OCI-LY7 (cell line): ENCODE measurements at places on chromosomes 2 and 18. TPM values are rescaled to one million over a fixed set of nuclear protein-coding genes. Genes with fewer than 3 reads are reported as not detected.

PLA2R1 gene
- total RNA-seq = not detected in 2 replicates

TLX2 gene
- not detected in 2 replicates for total RNA-seq

TUBA4B gene
- 0.28 TPM in 1 of 2 replicates, not detected in the other for total RNA-seq

DNA sequence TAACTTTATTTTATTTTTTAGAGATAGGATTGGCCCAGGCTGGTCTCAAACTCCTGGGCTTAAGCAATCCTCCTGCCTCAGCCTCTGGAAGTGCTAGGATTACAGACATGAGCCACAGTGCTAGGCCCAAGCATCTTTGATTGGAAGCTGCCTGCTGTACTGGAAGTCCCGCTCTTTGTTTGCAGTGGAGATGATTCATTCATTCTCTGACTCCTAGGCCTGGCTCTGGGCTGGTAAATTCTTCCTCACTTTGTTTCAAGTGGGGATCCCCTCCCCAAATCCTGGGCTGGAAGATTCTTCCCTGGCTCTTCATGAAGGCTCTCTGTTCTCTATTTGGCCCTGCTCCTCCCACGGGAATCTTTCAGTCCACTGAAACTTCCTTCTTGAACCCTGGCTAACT lies 81.9 kb downstream of the NEURL3 start:
- no peak for DNase-seq

- no peak for DNase-seq
Observed at GRCh38 chr2:207492461-207492860, 37.3 kb upstream of the CREB1 start.

GKN1 gene
- not detected in 2 replicates for total RNA-seq

DNA sequence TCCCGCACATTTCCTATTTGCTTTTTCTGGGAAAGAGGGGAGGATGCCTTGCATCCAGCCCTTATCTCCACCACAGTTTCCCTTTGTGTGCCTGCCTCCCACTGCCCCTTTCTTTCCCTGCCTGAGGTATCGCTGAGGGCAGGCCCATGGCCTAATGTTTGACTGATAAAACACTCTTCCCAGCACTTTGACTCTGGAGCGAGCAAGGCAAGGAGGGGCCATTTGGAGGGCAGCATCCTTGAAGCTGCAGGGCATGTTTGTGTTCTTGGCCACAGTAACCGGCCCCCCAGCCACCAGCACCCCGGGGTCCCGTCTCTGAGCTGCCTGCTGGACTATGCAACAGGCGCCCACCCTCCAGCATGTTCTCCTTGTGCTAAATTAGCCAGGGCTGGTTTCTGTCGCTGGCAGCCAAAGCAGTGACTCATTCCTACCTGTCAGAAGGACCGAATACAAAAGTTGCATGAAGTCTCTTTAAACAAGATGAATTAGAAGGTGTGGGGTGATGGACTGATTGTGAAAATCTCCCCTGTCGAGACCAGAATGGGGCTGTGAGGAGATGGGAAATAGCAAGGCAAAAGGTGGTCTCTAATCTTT lies 50.7 kb downstream of the BCL2L11 start:
- no peak for DNase-seq

RGPD3 gene
- total RNA-seq = not detected in 2 replicates

- no peak for DNase-seq
Observed at GRCh38 chr2:16700551-16701259, 35.1 kb upstream of the CYRIA start.

DNA sequence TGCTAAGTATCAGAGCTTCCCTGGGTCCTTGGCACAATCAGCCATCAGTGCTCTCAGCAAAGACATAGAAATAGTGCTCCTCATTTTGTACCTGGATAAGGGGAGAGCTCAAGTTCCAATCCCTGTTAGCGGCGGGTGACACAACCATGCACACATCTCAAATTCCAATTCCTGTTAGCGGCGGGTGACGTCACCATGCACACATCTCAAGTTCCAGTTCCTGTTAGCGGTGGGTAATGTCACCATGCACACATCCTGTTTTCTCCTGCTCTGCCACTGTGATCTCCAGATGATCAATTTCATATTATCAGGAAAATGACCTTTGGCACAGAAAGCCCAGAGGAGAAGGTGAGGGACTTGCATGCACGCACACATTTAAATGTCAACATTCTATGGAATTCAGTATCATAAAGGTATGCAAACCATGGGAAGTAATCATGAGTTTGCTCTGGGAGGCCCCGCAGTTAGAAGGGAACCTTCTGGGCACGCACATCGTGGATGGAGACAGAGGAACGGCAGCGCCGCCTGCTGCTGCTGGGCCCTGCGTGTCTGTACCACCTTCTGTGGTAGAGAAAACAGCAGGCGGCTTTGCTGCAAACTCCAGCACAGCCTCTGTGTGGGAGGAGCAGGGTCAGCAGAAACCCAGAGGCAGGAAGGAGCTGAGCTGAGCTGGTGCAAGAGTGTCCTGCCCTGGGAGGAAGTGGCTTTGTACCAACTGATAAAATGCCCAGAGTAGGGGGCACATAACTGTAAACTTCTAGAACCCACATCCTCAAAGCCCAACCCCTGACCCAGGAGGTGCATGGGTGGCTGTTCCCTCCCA lies 77.8 kb downstream of the MBP start:
- peak; percentile 83 for DNase-seq

DNA sequence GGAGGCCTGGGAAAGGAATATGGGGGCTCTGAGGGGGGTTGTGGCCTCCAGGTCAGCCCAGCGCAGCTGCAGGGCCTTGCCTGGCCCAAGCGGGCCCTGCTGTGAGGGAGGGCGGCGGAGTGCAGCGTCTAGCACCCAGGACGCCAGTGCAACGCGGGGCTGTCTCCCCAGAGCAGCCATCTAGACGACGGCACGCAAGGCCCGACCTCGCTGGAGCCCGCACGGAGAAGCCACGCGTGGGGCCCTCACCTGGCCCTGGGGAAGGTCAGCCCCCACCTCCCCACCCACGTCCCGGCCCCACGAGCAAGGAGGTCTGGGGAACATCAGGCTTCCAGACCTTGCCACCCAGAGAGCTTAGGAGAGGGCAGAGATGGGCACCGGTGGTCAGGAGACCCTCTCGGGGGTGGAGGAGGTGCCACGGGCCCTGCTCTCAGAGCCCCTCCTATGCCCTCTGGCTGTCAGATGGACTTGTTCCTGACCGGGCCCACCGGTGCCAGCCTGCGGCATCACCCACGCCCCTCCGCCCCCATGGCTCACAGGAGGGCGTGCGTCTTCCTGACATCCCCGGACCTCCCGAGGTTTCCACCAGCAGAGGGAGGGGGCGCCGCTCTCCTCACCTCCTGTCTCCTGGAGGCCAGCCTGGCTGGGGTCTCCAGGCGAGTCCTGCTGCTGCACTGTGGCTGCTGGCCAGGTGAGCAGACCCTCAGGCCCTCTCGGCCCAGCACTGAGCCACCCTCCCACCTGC lies 17.0 kb downstream of the GPR35 start:
- no peak for DNase-seq

CHST10 gene
- 13.5 and 15.0 TPM in 2 replicates for total RNA-seq
